Left kidney (tissue), 8 donors: ENCODE measurements at places on chromosomes 12 and 14. TPM values are rescaled to one million over a fixed set of nuclear protein-coding genes. Genes with fewer than 3 reads are reported as not detected.

Gene HVCN1
- 10.7 TPM for polyA plus RNA-seq

- no peak for DNase-seq
Measured at GRCh38 chr14:65287264-65288131, 125.0 kb upstream of the FUT8 start.

- DNase-seq: no peak
Measured at GRCh38 chr14:105260959-105261358, 12.6 kb downstream of the BTBD6 start.

DNA sequence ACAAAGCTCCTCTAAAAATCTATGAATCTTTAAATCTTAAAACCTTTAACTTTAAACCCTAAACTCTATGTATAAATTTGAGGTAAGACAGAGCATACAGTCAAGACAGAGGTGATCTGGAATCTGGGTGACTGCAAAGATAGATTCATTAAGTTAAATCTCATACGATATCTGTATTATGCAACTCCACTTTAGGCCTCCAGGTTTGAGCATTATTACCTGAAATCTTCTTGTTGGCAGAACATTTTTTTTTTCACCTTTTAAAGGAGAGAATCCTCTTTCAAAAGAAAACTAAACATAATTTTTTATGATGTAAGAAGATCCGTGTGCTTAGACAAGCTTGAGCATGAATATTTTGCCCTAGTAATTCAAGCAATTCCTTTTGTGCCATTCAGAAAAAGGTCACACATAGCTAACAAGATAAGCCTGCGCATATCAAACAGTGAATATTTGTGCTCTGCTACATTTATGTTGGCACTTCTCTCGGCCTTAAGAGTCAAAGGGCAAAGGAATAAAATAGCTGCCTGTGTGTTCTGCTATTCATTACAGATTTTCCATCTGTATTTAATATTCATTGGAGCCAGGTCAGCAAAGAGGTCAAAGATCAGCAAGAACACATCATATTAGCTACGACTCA lies 163.3 kb downstream of the TMTC3 start:
- no peak for DNase-seq

DNA sequence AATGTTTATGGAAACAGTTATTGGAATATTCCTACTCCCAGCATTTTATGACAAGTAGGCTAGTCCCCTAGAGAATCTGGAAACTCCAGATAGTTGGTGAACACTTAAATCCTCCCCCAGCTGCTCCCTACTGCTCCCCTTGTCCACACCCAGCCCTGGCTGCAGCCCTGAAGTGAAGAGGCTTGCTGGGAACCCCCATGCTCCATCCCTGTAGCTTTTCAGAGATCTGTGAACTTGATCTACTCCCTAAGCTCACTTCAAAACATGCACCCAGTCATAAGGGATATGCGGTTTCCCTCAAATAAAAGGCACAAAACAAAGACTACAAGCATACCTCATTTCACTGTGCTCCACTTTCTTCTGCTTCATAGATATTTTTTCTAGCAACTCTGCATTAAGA lies 33.2 kb downstream of the EGLN3 start:
- no peak for DNase-seq

- no peak for DNase-seq
Measured at GRCh38 chr12:57210461-57210860, 6.1 kb upstream of the NXPH4 start.

Gene DPPA3
- polyA plus RNA-seq: 0.17 TPM

GRCh38 chr12:75690296-75690955 lies 179.0 kb upstream of the KRR1 start:
- DNase-seq: no peak

- no peak for DNase-seq
Measured at GRCh38 chr12:76303989-76304460, 44.2 kb downstream of the BBS10 start.

DNA sequence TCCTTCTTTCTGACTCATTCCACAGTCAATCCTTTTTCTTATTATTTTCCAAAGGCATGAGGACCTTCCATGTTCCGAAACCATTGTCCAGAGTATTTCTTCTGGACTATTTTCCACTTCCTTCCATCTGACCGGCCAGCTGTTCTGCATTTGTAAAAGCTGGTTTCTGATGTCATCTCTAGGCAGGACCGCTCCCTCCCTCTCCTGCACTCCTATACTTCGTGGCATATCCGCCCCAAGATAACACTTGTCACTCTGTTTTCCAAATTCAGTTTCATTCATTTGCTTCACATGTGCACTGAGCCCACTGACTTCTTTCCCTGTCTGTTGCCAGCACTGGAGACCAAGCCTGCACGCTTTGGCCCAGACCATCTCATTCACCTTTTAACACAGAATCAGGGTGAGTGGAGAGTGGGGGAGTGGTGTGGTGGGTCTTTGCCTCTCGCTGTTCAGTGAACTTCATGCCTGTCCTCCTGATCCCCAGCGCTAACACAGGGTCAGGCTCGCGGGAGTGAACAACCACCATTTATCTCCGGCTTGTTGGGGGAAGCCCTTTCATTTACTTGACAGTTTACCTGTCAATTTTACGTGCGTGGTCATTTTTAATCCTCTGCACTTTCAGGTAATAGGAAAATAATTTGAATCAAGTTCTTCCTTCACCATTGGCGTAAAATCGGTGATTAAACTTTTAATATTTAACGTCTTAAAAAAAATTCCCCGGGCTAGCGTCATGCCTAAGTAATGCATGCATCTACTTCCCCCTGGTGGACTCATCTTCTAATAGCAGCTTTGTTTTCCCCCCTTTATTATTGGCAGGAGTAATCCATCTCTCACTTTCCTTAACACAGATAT lies 52.5 kb downstream of the C12orf75 start:
- peak; percentile 60 for DNase-seq

Gene TMPRSS12
- 0.13 TPM for polyA plus RNA-seq

- no peak for DNase-seq
Measured at GRCh38 chr14:87999277-87999676, 5.7 kb upstream of the GPR65 start.

DNA sequence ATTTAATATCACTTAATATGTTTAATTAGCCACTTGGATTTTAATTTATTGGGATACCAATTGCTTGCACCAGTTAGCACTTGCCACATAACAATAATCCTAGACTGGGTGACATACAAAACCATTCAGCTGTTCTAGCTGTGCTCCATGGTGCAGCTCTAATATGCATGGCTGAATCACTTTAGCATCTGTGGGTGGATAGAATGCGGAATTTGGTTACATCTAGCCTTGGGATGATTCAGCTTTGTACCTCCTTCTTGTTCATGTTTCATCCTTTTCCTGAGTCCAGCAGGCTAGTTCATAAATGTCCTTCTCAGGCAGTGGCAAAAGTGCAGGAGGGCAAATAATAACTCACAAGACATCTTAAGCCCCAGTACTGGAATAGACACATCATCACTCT lies 1263.0 kb downstream of the LRFN5 start:
- DNase-seq: no peak

- DNase-seq: peak; percentile 74
Measured at GRCh38 chr12:117968826-117969659, at the start of gene KSR2. KSR2 (minus strand) TSS chr12:117968990; CDS start chr12:117968255, 735 bp downstream.

DNA sequence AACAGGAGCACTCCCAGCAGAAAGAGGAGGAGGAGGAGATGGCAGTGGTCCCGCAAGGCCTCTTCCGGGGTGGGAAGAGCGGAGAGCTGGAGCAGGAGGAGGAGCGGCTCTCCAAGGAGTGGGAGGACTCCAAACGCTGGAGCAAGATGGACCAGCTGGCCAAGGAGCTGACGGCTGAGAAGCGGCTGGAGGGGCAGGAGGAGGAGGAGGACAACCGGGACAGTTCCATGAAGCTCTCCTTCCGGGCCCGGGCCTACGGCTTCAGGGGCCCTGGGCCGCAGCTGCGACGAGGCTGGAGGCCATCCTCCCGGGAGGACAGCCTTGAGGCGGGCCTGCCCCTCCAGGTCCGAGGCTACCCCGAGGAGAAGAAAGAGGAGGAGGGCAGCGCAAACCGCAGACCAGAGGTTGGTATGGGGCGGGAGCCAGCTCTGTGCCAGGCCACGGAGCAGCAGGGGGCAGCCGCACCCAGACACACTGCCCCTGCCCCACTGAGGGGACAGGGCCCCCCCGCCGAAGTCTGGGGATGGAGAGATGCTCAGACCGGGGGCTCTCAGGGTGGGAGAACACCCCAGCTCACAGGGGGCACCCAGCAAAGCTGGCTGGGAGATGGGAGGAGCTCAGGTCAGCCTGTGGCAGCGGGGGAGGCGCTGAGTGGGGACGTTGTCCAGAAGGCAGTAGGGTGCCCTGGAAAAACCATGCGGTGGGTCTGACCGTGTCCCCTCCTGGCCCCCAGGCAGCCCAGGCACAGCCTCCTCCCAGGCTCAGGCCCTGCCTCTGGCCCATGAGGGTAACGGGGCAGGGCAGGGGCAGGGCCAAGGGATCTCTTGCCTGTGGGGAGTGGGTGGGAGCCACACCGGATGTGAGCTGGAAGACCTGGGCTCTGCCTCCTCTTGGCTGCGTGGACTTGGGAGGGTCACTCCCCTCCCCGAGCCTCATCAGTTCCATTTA lies 9.8 kb downstream of the CHGA start:
- no peak for DNase-seq

Gene KRT71
- not detected for polyA plus RNA-seq

DNA sequence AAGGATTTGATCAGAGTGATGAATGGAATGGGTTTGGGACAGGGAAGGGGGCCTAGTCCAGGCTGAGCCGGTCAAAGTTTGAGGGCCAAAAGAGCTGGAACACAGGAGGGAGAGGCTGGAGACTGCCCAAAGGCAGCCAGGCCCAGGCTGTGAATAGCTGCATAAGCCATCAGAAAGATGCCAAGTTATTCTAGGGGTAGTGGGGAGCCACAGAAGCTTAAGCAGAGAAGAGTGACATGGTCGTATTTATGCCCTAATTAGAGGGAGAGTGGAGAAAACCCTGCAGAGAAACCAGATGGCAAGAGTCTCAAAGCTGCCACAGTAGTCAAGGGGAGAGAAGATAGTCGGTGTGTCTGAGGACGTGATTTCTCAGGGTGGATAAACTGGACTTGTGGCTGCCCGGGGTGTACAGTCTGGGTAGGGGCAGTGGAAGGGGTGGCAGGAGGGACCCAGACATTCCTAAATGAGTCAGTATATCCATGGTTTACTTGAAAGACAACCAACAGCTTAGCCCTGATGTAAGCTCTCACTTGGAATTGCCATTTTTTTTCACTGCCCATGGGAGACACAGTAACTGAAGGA lies 99.2 kb downstream of the PRICKLE1 start:
- no peak for DNase-seq

- no peak for DNase-seq
Measured at GRCh38 chr14:33569821-33570687, 380.8 kb downstream of the EGLN3 start.

GRCh38 chr14:73591690-73592449 lies at the start of gene ACOT4:
ACOT4 (plus strand) TSS chr14:73591873; CDS start chr14:73591960, 87 bp downstream.
- peak; percentile 40 for DNase-seq

GRCh38 chr14:80275208-80275850 lies 64.0 kb upstream of the DIO2 start:
- DNase-seq: no peak

DNA sequence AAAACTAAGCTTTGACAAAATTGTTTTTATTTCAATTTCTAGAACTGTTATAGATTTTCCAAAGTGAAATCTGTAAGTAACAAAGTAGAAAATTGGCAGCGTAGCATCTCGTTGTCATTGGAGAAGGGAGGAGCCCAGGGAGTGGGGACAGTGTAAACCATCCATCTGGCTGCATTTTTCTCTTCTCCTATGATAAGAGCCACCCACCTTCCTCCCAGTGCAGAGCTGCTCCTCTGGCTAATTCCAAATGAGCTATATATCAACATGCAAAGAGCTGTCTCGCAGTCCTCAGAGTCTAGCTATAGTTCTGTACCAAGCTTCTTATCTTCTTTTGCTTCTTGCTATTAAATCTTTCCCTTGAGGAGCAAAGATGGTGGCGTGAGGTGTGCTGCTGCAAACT lies 56.6 kb downstream of the SCN8A start:
- no peak for DNase-seq

DNA sequence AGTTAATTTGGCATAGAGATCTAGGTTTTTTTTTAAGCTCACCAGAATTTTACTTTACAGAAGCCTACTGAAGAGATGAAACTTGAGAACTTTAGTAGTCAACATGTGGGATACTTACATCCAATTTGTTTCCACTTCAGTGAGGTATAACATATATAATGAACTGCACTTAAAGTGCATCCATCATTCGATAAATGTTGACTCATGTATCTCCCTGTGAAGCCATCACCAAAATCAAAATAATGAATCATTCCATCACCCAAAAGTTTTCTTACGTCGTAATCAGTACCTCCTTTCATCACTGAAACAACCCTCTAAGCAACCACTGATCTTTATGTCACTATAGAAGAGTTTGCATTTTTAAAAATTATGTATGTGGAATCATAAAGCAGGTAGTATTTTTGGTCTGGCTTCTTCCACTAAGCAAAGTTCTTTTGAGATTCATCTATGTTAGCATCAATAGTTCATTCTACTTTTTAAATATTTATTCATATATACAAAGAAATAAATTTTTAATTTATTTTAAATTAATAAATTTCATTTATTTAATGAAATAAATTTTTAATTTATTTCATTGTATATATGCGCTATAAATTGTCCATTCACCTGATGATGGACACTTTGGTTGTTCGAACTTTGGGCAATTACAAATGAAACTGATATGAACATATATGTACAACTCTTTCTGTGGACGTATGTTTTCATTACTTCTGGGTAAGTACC lies 2.0 kb upstream of the CPNE8 start:
- DNase-seq: no peak

Gene ZDHHC22
- 0.57 TPM for polyA plus RNA-seq

DNA sequence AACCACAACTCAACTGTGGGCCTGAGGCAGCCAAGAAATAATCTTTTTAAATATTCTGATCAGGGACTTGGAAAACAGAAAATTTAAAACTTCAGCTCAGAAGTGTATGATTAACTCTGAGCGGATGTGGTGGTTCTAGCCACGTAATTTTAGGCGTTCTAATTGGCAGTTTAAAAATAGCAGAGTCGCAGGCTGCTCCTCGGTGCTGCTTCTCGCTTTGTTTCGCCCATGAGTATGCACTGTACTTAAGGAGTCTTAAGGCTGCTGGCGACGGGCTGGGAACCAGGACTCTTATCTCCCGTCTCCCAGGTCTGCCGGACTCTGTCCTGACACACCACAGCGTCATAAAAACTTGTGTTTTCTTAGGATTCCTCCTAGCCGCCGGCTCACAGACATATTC lies 113.4 kb upstream of the PELI2 start:
- no peak for DNase-seq
